ENCODE measurements at places on chromosomes 7 and 10. TPM values are rescaled to one million over a fixed set of nuclear protein-coding genes. Genes with fewer than 3 reads are reported as not detected.

Gene NEUROG3
- not detected for total RNA-seq

DNA sequence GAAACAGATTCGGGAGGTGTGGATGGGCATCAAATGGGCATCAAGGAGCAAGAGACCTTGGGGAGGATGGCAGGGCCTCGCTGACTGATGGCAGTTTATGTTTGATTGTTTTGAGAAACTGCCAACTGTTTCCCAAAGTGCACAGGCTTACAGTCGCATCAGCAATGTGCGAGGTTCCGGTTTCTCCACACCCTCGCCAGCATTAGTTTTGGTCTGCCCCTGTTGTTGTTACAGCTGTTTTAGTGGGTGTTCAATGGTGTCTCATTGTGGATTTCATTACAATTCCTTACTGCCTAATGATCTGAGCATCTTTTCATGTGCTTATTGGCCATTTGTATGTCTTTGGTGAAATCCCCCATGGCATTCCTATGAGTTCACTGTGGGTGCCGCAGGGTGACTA, 24.4 kb downstream of the AKR1E2 start:
- no peak for DNase-seq

Gene WNT8B
- not detected for total RNA-seq

DNA sequence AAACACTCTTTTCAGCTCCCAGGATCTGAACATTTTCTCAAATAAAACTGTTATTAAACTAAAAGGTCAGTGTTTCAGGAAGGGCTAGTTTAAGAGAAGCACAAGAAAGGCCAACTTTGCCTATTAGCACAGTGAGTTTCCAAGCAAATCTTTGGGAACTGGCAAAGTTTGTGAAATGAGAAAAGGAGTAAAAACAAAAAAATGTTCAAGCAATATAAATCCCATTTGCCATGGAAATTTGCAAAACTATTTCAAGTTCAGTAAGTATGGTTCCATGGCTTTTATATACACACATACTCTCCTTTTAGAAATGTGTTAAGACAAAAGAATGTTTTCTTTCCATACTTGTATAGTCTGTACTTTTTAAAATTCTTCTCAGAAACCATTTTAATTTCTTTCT, 51.5 kb downstream of the CHCHD3 start:
- DNase-seq: no peak

Gene MAD1L1
- 19.3 TPM for total RNA-seq

DNA sequence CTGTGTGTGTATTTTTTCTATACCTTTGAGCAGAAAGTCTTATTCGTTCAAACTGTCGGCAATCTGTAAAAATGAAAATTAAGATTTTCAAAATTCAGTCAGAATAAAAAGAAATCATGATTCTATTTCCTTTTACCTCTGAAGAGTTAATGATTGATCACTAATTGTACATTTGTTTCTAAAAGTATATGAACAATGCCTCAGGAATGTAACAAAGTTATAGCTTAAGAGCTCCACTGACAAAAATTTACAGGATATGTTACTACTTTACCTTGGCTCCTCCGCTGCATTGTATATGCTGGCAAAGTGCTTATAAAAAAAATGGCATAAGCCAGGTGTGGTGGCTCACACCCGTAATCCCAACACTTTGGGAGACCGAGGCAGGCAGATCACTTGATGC, 225.7 kb downstream of the VTI1A start:
- DNase-seq: no peak

DNA sequence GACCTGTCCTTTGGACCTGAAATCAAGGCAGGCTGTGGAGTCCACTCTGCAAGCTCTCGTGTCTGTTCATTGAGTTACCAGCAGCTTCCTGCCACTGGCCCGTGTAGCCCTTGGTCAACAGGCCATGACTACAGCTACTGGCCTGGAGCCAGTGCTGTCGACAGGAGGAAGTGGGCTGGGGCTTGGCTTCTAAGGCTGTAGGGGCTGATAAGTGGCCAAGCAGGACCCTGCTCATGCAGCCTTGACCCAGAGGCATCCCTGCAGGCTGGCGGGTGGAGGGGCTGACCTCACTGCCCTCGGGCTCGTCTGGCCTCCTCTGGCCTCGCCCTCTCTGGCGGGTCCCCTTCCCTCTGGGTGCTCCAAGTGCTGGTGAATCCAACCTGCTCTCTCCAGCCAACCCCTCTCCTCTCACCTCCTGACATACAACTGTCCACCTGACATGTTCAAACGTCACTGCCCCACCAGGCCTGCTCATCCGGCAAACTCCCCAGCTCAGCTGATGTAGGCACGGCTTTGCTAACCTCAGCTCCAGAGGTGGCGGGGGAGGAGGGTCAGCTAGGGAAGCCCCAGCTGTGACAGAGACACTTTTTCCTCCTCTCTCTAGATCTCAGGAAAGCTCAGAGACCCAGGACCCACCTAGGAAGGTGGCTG, 188.6 kb upstream of the LYZL2 start:
- peak; percentile 60 for DNase-seq

DNA sequence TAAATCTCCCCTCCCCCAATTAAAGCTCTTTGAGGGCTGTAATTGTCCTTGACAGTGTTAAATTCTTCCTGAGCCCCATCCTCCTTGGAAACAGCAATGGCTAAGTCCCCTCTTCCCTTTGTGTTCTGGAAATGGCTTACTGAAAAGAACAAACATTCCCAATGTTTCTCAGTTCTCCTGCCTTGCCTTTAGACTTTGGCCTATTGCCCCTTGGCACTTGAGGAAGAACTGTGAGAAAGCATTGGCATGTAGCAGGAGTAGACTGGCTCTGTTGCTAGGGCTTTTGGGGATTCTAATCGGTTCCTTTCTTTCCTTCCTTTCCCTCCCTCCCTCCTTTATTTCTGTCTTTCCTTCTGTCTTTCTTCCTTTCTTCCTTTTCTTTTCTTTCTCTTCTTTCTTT, 463.3 kb upstream of the PODXL start:
- DNase-seq: no peak

DNA sequence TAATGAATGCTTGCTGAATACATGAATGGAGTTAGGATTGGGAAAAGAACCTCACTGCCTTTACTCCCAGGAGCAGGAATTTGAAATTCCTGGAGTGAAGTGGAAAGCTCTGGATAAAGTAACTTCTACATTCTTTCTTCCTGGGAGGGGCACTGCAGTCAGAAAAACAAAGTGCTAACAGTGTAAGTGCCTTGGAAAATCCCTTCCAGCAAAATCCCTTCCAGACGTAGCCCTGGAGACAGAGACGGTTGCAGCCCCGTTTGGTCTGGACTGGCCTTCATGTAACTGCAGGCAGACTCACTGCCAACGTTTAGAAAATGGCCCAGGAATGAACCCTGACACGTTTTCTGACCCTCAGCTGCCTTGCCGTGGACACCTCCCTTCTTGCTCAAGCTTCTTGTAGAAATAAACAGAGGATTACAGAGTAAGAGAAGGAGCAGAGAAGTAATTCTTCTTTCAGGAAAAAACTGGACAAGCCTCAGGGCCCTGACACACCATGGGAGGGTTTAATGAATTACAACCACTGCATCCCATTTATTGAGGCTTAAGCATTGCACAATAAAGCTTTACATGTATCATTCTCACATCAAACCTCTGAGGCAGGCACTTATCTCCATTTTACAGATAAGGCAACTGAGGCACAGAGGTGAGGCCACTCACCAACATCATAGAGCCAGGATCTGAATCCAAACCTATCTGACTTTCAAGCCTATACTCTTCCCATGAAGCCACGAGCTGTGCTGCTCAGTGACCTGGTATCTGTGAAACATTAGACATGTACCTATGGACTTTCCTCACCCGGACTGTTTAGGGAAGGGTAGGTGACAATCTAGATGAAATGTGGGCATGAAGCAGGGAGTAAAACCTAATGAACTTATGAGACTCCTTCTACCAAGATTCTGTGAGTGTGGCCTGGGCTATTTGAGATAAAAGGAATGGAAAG, 7.8 kb downstream of the ITPRIP start:
- no peak for DNase-seq

- DNase-seq: no peak
Observed at GRCh38 chr10:100826031-100826651, 80.8 kb downstream of the PAX2 start.

- peak; percentile 65 for DNase-seq
Observed at GRCh38 chr10:22554461-22555182, 159.8 kb downstream of the PIP4K2A start.

DNA sequence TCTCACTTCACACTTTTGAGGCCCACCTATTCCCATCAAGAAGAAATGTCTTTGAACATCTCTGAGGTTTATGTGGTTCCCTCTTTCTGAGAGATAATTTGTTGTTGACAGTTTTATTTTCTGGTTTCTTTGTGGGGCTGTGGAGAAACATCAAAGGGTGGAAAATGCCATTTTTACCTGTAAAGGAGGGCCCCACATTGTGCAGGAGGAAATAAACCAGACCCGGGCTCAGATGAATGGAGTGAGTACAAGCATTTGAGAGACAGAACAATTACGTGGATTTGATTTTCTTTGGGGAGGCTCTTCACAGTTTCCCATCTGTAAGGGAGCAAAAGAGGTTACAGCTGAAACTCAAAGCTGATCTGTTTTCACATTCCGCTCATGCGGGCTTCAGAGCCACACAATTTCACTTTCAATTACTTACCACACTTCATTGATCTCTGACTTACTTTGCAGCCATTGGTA, 29.8 kb downstream of the ITPRIP start:
- DNase-seq: no peak

DNA sequence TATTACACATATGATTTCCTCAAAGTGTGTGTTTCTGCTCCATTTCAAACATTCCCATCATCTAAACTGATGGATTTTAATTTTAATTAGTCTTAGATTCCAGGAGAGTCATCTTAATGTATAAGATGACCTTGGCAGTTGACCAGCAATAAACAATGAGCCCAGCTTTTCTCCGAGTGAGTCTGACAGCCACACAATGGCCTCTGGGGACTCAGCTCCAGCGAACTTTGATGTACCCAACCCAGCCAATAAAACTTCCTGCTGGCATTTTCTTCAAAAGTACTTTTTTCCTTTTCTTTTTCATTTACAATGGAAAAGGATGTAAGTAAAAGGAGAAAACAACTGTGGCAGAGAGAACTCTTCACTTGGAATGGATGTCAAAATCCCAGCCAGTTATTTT, 139.1 kb upstream of the CTBP2 start:
- DNase-seq: no peak

DNA sequence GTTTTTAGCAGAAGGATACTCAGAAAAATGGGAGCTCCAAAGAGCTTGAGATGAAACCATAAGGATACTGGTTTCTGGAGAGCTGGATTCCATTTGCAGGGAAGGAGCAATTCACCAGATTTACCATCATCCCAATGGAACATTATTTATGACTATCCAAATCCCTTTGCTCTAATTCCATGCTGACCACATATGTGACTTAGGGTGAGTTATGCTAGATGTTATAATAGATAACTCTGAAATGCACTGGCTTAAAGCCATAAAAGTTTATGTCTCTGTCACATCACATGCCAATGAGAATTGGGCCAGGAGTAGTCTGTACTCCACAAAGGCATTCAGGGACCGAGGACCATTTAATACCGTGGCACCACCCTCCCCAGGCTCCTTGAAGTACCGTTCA, 185.2 kb downstream of the SKIDA1 start:
- no peak for DNase-seq

Gene CCDC3
- total RNA-seq: 8.5 TPM

- no peak for DNase-seq
Observed at GRCh38 chr10:129945064-129945463, 19.0 kb downstream of the EBF3 start.

DNA sequence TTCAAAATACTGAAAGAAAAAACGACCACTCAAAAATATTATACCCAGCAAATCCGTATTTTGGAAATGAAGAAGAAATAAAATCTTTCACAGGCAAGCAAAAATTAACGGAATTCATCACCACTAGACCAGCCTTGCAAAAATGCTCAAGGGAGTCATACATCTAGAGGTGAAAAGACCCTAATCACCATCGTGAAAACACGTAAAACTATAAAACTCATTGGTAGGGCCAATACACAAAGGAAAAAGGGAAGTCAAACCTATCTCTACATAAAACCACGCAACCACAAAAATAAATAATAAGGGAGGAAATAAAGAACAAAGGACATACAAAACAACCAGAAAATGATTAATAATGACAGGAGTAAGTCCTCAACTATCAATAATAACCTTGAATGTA, 6.6 kb upstream of the AKR1B1 start:
- no peak for DNase-seq

- peak; percentile 47 for DNase-seq
Observed at GRCh38 chr7:139034855-139035585, 822 bp downstream of the ZC3HAV1L start.

Gene ZNF679
- not detected for total RNA-seq

Gene LBX1
- not detected for total RNA-seq

Gene SPAM1
- total RNA-seq: not detected

- DNase-seq: no peak
Observed at GRCh38 chr7:124246262-124246863, 213.5 kb upstream of the TMEM229A start.

DNA sequence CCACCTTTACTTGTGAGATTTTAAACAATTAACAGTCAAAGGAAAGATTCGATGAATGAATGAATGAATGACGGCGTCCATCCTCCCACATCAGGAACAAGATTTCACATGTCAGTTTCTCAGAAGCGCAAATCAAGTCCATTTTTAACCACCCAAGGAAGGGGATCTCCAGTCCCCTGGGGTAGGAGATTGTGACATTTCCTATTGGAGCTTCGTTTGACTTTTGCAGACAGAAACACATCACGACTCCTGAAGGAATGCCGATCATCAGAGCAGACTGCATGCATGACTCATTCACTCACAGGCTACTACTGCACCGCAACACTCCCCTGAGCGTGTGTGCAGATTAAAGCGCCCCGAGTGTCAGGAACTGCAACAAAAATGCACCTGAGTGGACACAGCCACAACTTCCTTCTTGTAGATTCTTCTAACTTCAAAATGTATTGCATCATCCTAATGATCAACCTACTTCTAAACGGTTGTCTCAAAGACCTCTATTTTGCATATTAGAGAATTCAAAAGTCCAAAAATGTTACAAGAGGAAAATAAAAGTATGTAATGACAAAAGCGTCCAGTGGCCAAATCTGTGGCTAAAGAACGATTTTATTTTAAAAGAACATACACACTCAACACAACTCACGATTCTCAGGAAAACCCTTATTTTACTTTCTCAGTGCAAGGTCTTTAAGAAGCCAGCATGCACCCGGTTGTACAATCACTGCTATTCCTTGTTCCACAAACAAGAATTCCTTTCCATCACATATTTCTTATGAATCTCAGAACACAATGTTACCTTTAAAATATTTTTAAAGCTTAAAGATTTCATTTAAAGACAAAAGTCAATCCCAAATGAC, 172.6 kb downstream of the FAM107B start:
- DNase-seq: no peak

DNA sequence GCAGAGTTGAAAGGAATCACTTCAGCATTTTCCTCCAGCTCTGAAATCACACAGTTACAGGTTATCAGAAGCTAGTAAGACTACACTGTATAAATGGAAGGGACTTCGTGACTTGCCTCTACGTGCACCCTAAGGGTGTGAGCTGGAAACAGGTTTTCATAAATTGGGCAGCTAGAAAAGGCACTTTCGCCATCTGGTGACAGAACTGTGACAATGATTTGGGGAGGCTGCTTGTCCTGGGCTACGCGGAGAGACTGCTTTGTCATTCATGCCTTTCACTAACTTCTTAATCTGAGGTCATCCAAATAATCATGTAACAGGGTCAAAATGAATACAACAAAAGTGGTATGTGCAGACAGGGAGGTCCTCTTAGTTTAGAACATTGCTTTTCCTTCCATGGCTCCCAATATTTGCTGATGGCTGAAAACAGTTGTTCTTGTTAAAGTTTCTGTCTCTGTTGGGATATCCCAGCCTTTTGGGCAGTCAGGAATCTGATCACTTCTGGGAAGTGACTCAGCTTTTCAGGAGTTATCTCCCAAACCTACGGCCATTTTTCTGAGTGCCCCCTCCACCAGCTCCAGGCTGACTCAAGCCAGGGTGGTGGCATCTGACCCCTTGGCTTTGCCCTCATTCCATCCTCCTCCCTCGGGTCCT, 17.8 kb downstream of the VWC2 start:
- no peak for DNase-seq

Gene TYW1B
- total RNA-seq: 1.1 TPM

Measured in heart right ventricle (tissue), 16 donors.